ENCODE measurements at places on chromosomes 2 and 18.
A peak's percentile ranks its signal among the peaks of the same experiment; 100 is the strongest.

GRCh38 chr18:78494204-78495085, 485.2 kb upstream of the SALL3 start:
- DNase-seq = no peak

GRCh38 chr2:188333751-188334524, 42.3 kb downstream of the GULP1 start:
- DNase-seq = no peak

- no peak for DNase-seq
These were observed 140.0 kb downstream of the ZEB2 start for GRCh38 chr2:144379851-144380311.

GRCh38 chr2:24351627-24351938, 8.8 kb downstream of the ITSN2 start:
- DNase-seq = no peak

DNA sequence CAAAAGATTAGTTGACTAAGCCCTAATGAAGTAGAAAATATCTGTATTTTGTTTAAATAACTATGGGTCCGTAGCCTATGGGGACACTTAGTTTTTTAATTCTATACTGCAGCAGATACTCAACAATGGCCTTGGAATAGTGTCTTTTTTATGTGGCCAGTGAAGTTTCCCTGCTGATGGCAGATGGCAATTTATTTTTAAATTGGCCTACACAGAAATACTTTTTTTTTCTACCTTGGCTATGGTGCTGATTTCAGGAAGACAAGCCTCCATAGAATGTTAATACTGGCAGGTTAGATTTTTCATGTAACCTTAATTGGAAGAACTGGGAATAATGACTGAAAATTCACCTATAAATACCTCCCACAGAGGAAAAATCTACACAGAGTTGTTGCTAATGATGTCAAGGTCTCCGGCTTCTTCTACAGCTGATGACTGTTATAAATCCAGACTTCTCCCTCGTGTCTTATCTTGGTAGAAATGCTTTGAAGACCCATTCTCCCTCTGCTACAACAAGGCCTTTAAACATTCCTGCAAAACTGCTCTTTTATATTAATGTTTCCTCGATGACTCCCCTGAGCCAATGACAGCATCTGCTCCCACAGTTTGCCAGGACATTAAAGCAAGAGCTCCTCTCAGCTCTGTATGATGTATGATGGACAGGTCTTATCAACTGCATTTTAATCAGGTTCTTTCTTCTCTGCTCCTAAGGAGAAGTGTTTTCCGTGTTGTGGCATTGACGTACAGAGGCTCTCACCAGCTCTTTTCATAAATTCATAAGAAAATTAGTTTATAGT, 29.1 kb upstream of the FAM98A start:
- DNase-seq = no peak

GRCh38 chr2:143558665-143559064, 429.4 kb downstream of the ARHGAP15 start:
- peak; percentile 31 for DNase-seq

- DNase-seq = no peak
These were observed 89.6 kb downstream of the COMMD1 start for GRCh38 chr2:61995065-61995464.

DNA sequence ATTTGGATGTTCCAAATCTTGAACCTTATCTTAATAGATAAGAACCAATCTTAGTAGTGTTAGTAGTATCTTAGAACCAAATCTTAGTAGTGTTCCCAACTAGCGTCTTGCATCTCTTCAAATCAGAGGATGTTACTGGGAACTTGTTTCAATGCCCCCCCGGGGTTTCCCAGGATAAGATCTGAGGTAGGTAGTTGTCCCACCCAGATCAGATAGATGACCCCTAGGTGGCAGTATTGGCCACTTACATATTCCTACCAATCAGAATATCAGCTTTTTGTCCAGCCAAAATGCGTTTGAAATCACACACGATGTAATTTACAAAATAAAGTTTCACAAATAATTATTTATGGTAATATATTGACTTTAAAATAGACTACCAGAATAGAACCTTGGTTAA, 314.8 kb downstream of the MBD2 start:
- DNase-seq = peak; percentile 27
